A549 treated with CpdA at 1 μM for 4 hours (cell line): ENCODE measurements at places on chromosomes 3 and 15. TPM values are rescaled to one million over a fixed set of nuclear protein-coding genes. Genes with fewer than 3 reads are reported as not detected.

The GOLGA6D gene
- 0.05 TPM in 1 of 5 replicates, not detected in the others for total RNA-seq

The RPS27L gene
- total RNA-seq = 402 to 479 TPM (median 408 TPM) in 5 replicates

The SERPINI2 gene
- total RNA-seq = not detected in 5 replicates

The INKA1 gene
- total RNA-seq = 1.6 to 2.1 TPM (median 2.0 TPM) in 5 replicates

The ARL14 gene
- total RNA-seq = 1.1 to 1.8 TPM (median 1.2 TPM) in 5 replicates

The RTP1 gene
- total RNA-seq = not detected in 5 replicates

The GABRR3 gene
- not detected in 5 replicates for total RNA-seq

The MINAR1 gene
- total RNA-seq = 0.52 to 0.67 TPM (median 0.57 TPM) in 5 replicates

The CFAP44 gene
- 1.7 to 2.5 TPM (median 2.2 TPM) in 5 replicates for total RNA-seq

The CDHR4 gene
- total RNA-seq = 0.16 to 0.53 TPM (median 0.40 TPM) in 5 replicates

The SPG21 gene
- 110 to 132 TPM (median 123 TPM) in 5 replicates for total RNA-seq

The GXYLT2 gene
- total RNA-seq = 1.4 to 2.9 TPM (median 1.8 TPM) in 5 replicates

The USP8 gene
- total RNA-seq = 38.4 to 52.1 TPM (median 41.3 TPM) in 5 replicates

The CPEB1 gene
- 2.8 to 4.0 TPM (median 3.8 TPM) in 5 replicates for total RNA-seq

The RAB6B gene
- total RNA-seq = 0.76 to 2.4 TPM (median 2.3 TPM) in 5 replicates

The RPL14 gene
- total RNA-seq = 664 to 775 TPM (median 742 TPM) in 5 replicates

The RYR3 gene
- 0.02 to 0.06 TPM (median 0.05 TPM) in 5 replicates for total RNA-seq

The XCR1 gene
- total RNA-seq = not detected in 5 replicates

The GPR176 gene
- 11.0 to 13.9 TPM (median 11.3 TPM) in 5 replicates for total RNA-seq

The CCDC9B gene
- 14.7 to 20.5 TPM (median 17.0 TPM) in 5 replicates for total RNA-seq

The PP2D1 gene
- total RNA-seq = not detected in 5 replicates

The CFAP100 gene
- not detected in 5 replicates for total RNA-seq

The TYRO3 gene
- total RNA-seq = 11.0 to 13.2 TPM (median 12.4 TPM) in 5 replicates

The OR5H1 gene
- total RNA-seq = not detected in 5 replicates

The GOLGA8N gene
- total RNA-seq = 0.96 to 1.4 TPM (median 1.2 TPM) in 5 replicates

The CD47 gene
- total RNA-seq = 40.8 to 44.3 TPM (median 42.5 TPM) in 5 replicates

The FBXW12 gene
- total RNA-seq = not detected in 5 replicates

The THSD4 gene
- 18.1 to 24.2 TPM (median 20.9 TPM) in 5 replicates for total RNA-seq

The NDN gene
- total RNA-seq = 0.08 to 0.24 TPM in 2 of 5 replicates, not detected in the others

The CXCR6 gene
- total RNA-seq = not detected in 5 replicates

The ZDHHC23 gene
- total RNA-seq = 3.3 to 3.6 TPM (median 3.5 TPM) in 5 replicates

The INSYN1 gene
- total RNA-seq = 1.7 to 2.3 TPM (median 2.1 TPM) in 5 replicates

The ACY1 gene
- 20.8 to 30.2 TPM (median 28.3 TPM) in 5 replicates for total RNA-seq

The PRR20G gene
- 0.05 to 0.21 TPM (median 0.13 TPM) in 4 of 5 replicates, not detected in the other for total RNA-seq

The RBSN gene
- 9.2 to 11.0 TPM (median 9.9 TPM) in 5 replicates for total RNA-seq

The OR5H6 gene
- not detected in 5 replicates for total RNA-seq

The SEMA4B gene
- 122 to 178 TPM (median 156 TPM) in 5 replicates for total RNA-seq

The C3orf20 gene
- not detected in 5 replicates for total RNA-seq

The PPARG gene
- total RNA-seq = 38.4 to 42.6 TPM (median 41.7 TPM) in 5 replicates

The ALDH1L1 gene
- 0.11 to 0.64 TPM (median 0.23 TPM) in 5 replicates for total RNA-seq

The OSBPL10 gene
- total RNA-seq = 15.1 to 18.5 TPM (median 15.5 TPM) in 5 replicates

The GUCA1C gene
- not detected in 5 replicates for total RNA-seq

The TGFBR2 gene
- total RNA-seq = 42.1 to 44.7 TPM (median 43.1 TPM) in 5 replicates

The PFKFB4 gene
- 14.0 to 25.2 TPM (median 15.7 TPM) in 5 replicates for total RNA-seq

The SAMMSON gene
- not detected in 5 replicates for total RNA-seq

The CCDC39 gene
- not detected in 5 replicates for total RNA-seq
